ENCODE measurements at places on chromosomes 2 and 18. TPM values are rescaled to one million over a fixed set of nuclear protein-coding genes. Genes with fewer than 3 reads are reported as not detected.

Gene ZSCAN30
- total RNA-seq, result 8.7 TPM

Gene AQP12A
- not detected for total RNA-seq

GRCh38 chr2:8605351-8606065 is 76.3 kb upstream of the ID2 start:
- DNase-seq, result no peak
- no peak overlapping the region for H3K27ac ChIP-seq

- no peaks in the 10 kb centered on the region for H3K4me1 ChIP-seq
- no peaks in the 10 kb centered on the region for H3K27me3 ChIP-seq
- H3K4me3 ChIP-seq, result no peak overlapping the region
Measured at GRCh38 chr2:60979231-60979630, 38.3 kb upstream of the PEX13 start.

GRCh38 chr2:119366161-119366648 is 429 bp downstream of the C2orf76 start:
- H3K4me1 ChIP-seq, result peaks cover 33% of the 10 kb centered on the region
- H3K36me3 ChIP-seq, result peaks cover 30% of the 10 kb centered on the region
- H3K27me3 ChIP-seq, result no peaks in the 10 kb centered on the region
- H3K27ac ChIP-seq, result peak overlapping the region; percentile 89
- no peak for DNase-seq

DNA sequence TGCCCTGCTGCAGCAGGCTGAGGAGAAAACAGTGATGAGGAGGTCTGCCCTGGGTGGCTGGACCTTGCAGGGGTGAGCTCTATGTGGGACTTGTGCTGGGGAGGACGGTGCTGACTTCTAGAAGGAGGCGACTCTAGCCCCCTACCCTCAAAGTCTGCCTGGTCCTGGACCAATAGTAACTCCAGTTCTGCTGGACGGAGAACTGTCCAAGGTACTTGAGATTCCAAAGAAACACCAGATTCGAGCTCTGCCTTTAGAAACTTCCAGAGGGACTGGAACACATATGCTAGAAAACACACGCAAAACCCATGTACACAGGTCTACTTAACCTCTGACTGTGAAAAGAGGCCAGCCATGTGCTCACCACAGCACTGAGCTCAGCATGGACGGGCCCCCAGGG is 260.6 kb downstream of the TWIST2 start:
- no peak overlapping the region for H3K27ac ChIP-seq
- peaks cover 40% of the 10 kb centered on the region for H3K4me1 ChIP-seq
- no peak for DNase-seq
- no peaks in the 10 kb centered on the region for H3K27me3 ChIP-seq
- H3K36me3 ChIP-seq, result peaks cover 91% of the 10 kb centered on the region
- no peak overlapping the region for H3K4me3 ChIP-seq

GRCh38 chr2:24842081-24843050 is 49.1 kb downstream of the CENPO start:
- DNase-seq, result no peak
- no peaks in the 10 kb centered on the region for H3K4me1 ChIP-seq
- no peak overlapping the region for H3K27ac ChIP-seq
- H3K4me3 ChIP-seq, result no peak overlapping the region
- no peaks in the 10 kb centered on the region for H3K27me3 ChIP-seq

Data from esophagus muscularis mucosa (tissue), 4 donors.